H7 (cell line): ENCODE measurements at places on chromosomes 1 and 21.

GRCh38 chr1:200558866-200559459, 61.6 kb downstream of the KIF14 start:
- peak; percentile 19 for DNase-seq

DNA sequence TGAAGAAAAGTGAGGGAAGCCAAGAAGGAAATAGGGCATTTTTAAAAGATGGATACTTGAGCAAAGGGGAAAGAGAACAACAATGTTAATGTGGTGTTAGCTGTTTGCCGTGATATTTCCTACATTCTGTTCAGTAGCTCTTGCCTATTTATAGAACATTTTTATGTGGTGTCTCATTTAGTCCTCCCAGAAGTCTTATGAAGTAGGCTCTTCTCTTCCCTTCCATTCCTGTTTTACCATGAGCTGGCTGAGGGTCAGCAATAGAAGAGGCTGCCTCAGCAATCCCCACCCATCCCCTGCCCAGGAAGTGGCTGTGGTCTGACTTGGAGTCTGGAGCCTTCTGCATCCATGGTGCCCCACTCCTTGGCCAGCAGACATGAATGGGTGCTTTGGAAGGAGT, 60.1 kb downstream of the KIAA0040 start:
- no peak for DNase-seq

- peak; percentile 96 for DNase-seq
These were observed at the start of gene FAM89A for GRCh38 chr1:231040019-231040799. Gene FAM89A (minus strand): TSS chr1:231040254. CDS start chr1:231040211, 43 bp downstream.

DNA sequence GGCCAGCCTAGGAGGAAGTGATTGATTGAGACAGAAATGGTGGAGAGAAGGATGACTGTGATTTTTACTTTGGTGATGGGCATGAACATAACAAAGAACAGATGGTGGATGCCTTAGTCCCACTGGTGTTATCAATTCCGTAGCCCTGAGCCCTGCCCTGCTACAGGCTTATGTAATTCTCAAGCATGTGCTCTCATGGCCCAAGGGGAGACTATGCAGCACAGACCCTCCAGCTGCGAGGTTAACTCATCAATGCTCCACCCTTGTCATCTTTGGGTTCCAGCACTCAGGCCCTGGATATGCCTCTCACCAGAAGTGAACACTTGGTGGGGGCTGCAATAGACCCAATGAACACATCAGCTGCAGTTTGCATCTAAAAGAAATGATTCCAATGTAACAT, 62.7 kb upstream of the LRRC8D start:
- DNase-seq: no peak

DNA sequence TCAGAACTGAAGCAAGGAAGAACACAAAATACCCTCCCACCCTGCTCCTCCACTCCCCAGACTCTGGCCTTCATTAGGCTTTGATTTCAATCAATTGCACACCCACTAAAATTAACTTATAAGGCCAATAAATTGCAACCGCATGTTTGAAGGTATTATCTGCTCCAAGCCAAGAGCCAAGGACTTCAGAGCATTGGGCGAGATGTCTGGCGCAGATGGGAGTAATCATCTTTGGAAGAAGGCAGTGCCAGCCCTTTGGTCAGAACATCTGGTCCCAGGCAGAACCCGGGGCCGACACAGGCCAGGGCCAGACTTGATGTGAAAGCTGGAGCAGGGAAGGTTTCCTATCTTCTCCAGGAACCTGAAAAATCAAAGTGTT, 60.0 kb downstream of the SLC66A1 start:
- DNase-seq: no peak

DNA sequence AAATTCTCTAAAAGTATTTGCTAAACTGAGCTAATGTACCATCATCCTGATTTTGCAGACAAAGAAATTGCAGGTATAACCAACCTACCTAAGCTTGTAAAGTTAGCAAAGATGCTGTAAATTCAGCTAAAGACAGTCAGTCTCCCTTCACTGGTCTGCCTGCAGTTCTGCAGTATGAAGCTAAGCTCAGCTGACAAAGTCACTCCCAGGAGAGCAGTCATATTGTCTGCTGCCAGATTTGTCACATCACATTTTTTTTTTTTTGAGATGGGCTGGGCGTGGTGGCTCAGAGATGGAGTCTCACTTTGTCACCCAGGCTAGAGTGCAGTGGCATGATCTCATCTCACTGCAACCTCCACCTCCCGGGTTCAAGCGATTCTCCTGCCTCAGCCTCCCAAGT, 8.9 kb upstream of the CMPK1 start:
- no peak for DNase-seq

GRCh38 chr1:21126324-21126723, 50.4 kb downstream of the EIF4G3 start:
- no peak for DNase-seq

GRCh38 chr21:33268393-33268736, 2.2 kb downstream of the IL10RB start:
- DNase-seq: no peak
